Thoracic aorta (tissue), 2 donors: ENCODE measurements at places on chromosomes 6 and 20.

DNA sequence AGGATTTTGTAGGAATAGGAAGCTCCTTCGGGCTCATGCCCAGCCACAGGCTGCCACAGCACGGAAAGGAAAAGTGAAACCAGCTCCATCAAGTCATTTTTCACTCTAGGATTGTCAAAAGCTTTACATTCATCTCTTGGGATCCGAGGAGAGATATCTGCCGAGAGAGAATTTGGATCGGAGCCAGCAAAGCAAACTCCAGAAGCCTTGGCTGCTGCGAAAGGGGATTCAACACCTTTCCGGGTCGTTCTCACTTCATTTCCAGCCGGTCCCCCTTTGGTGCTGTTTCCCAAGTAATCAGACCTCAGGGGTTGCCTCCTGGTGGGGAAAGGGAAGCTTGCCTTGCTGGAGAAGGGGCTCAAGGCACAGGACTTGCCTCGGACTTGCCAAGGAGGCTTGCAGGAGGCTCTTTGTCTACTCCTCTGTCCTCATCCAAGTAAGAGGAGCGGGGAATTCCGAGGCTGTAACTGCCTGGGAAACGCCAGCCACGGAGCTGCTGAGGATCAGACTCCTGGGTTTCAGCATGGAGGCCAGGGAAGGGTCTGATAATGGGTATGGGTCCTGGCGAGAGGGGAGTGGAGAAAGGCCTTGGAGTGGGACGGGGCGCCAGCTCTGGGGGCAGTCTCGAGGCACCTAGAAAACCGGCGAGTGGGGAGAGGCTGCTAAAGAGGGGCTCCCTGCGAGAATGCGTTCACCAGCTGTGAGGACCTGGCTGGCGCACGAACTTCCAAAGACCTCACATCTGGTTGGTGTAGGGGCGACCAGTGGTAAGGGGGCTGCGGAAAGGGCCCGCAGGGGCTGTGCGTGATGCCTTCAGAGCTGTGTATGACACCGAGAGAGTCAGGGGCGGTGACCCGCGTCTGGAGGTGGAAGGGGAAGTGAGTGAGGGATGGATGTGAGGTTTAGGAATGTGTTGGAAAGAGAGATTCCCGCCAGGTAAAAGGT, 702 bp downstream of the ETV7 start:
- no peak for DNase-seq
- H3K27me3 ChIP-seq: no peaks in the 10 kb centered on the region
- no peaks in the 10 kb centered on the region for H3K36me3 ChIP-seq
- peaks cover 9% of the 10 kb centered on the region for H3K4me1 ChIP-seq
- H3K27ac ChIP-seq: peak overlapping the region; percentile 59
- H3K4me3 ChIP-seq: peak overlapping the region; percentile 85

GRCh38 chr6:156786652-156787051, 9.5 kb downstream of the ARID1B start:
- no peak overlapping the region for H3K4me3 ChIP-seq
- peaks cover 82% of the 10 kb centered on the region for H3K4me1 ChIP-seq
- DNase-seq: no peak
- no peaks in the 10 kb centered on the region for H3K36me3 ChIP-seq
- H3K27me3 ChIP-seq: no peaks in the 10 kb centered on the region

DNA sequence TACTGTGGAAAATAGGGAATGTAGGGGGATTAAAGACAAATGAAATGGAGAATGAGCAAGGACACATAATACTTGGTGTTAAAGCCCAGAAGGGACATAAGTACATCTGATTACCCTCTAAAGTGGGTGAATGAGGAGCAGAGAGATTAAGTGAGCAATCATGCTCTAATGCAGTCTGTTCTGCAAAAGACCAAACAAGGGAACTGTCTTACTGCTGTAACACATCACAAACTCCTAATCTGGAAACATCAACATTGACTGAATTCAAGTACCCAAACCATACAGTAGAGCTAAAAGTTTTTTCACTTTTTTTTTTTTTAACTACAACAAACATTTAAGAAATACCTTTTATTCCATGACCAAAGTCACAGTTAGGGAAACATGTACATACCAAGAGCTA, 19.3 kb upstream of the SLC17A4 start:
- H3K36me3 ChIP-seq: no peaks in the 10 kb centered on the region
- DNase-seq: no peak
- H3K4me1 ChIP-seq: peaks cover 14% of the 10 kb centered on the region
- H3K27me3 ChIP-seq: no peaks in the 10 kb centered on the region
- no peak overlapping the region for H3K27ac ChIP-seq
- no peak overlapping the region for H3K4me3 ChIP-seq

DNA sequence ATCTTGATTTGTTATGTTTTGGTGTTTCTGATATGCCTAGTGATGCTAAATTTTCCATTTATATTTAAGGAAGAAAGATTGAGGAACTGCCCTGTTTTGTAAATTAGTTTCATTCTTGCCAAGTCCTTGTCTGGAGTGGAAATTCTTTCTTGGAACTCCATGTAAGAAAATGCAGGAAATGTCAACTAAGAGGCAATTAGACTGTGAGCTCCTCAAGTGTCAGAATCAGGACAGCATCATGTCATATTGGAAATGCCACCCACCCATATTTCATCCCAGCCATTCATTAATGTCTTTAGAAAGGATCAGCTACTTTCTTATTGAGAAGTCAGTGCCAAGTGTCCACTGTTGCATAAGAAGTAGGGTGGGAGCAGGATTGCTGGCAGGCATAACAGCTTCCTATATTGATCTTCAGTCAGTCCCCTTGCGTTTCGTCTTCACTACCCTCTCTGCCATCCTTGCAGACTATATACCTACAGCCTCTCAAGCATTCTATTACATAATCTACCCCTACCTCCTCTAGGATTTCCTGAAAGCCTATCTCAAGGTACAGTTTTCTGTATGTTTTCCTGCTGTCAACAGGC, 42.4 kb downstream of the HAO1 start:
- no peak overlapping the region for H3K27ac ChIP-seq
- H3K4me1 ChIP-seq: no peaks in the 10 kb centered on the region
- H3K27me3 ChIP-seq: no peaks in the 10 kb centered on the region
- DNase-seq: no peak
- H3K36me3 ChIP-seq: no peaks in the 10 kb centered on the region

GRCh38 chr6:3190056-3190455, 32.7 kb upstream of the TUBB2A start:
- no peak for DNase-seq
- no peaks in the 10 kb centered on the region for H3K27me3 ChIP-seq
- H3K36me3 ChIP-seq: no peaks in the 10 kb centered on the region
- H3K4me3 ChIP-seq: no peak overlapping the region

DNA sequence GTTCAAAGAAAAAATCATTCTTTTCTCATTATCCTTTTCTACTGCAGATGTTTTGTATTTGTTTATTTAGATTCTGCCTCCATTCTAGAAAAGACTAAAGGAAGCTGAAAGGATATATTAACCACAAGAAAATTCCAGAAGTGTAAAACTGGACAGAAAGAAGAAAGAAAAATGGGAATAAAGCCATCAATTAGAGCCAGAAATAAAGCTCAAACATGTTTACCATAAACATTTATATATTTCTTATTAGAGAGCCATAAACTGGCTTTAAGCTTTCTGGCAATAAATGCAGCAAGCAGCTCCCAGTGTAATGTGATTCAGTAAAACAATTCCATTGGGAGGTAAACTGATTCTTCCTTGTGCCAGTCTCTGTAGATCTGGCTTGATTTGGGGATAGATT, 244.1 kb downstream of the PTPRK start:
- no peaks in the 10 kb centered on the region for H3K36me3 ChIP-seq
- DNase-seq: no peak
- H3K4me3 ChIP-seq: no peak overlapping the region
- no peak overlapping the region for H3K27ac ChIP-seq
- no peaks in the 10 kb centered on the region for H3K27me3 ChIP-seq

DNA sequence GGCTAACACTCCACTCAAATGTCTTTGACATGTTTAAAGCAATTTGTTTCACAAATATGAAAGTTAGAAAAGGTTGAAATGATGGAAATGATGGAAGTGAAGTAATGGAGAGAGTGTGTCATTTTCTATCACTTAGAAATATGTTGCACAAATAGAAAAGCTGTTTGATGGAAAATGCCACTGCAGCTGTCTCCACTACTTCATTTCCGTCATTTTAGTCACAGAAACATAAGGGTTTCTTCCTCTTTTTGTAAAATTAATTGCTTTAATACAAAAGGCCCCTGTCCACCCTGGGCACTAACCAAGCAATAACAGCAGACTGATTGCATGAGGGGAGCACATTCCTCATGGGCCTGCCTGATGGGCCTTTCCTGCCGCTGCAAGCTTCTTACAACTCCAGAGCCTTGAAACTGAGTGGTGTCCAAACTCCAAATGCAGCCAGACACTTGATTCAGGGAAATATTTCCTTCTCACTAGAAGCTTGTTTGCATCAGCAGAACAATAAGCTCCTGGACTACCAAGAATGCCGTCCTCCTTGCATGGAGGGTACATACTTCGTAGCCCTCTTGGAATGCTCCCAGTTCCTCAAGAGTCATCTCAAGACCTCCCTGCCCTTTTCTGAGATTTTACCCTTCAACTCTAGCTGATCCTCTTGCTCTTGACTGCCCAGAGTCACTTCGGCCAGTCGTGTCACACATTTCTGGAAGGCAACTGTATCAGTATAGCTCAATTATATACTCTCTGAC, 36.1 kb downstream of the F13A1 start:
- no peak overlapping the region for H3K27ac ChIP-seq
- H3K4me1 ChIP-seq: no peaks in the 10 kb centered on the region
- H3K4me3 ChIP-seq: no peak overlapping the region
- no peaks in the 10 kb centered on the region for H3K27me3 ChIP-seq

- H3K27ac ChIP-seq: no peak overlapping the region
- no peaks in the 10 kb centered on the region for H3K4me1 ChIP-seq
- no peaks in the 10 kb centered on the region for H3K36me3 ChIP-seq
- no peaks in the 10 kb centered on the region for H3K27me3 ChIP-seq
- no peak overlapping the region for H3K4me3 ChIP-seq
Measured at GRCh38 chr6:163952005-163952404, 537.5 kb downstream of the QKI start.

DNA sequence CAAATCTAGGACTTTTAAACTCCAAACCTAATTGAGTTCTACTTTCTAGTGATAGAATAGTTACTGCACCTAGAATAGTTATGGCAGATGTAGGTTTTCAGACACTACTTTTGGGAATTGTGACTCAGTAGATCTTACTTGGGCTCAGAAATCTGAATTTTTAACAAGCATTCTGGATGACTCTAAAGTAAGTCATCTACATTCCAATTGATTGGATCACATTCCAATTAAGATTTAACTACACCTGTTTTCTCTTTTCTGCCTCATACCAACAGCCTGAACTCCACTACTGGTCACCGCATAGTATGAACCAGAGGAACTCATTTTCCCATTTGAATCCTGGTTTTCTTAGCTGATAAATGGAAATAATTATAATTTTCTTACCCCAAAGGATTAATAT, 49.5 kb upstream of the TFAP2D start:
- no peak overlapping the region for H3K27ac ChIP-seq
- H3K4me3 ChIP-seq: no peak overlapping the region
- H3K4me1 ChIP-seq: no peaks in the 10 kb centered on the region
- no peak for DNase-seq

- H3K27ac ChIP-seq: no peak overlapping the region
- no peak overlapping the region for H3K4me3 ChIP-seq
- no peaks in the 10 kb centered on the region for H3K4me1 ChIP-seq
- H3K36me3 ChIP-seq: no peaks in the 10 kb centered on the region
Measured at GRCh38 chr6:86856937-86857563, 80.3 kb upstream of the HTR1E start.

GRCh38 chr6:7087066-7087465, 20.7 kb upstream of the RREB1 start:
- peaks cover 6% of the 10 kb centered on the region for H3K4me1 ChIP-seq
- H3K27ac ChIP-seq: no peak overlapping the region
- DNase-seq: no peak
- H3K4me3 ChIP-seq: peak overlapping the region; percentile 44

DNA sequence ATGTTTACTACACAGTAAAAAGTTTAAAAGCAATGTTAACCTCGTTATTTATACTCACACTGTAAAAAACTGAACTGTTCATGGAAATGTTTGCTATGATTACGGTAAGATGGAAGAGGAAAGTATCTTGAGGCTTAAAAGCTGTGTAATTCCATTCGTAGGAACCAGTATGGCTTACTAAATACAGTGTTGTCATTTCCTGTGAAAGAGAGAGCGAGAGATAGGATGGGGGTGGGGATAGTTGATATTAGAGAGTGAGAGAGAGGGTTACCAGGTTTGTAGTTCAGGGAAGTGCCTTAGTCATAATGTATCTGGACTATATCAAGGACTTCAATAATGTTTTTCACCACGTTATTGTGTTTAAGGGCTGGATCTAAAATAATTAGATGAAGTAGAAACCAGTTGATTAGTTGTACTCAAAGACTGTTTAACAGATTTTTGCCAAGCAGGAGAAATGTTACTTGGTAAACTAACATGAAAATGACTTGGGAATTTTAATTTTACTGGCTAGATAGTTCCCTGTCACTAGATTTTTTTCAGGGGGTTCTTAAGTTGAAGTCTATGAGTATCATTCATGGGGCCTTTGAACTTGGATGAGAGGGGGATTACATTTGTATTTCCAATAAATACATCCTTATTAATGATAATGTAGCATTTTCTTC, 30.4 kb downstream of the AFDN start:
- peaks cover 9% of the 10 kb centered on the region for H3K4me1 ChIP-seq
- no peak overlapping the region for H3K27ac ChIP-seq
- H3K27me3 ChIP-seq: no peaks in the 10 kb centered on the region
- no peaks in the 10 kb centered on the region for H3K36me3 ChIP-seq
- DNase-seq: no peak

- no peak overlapping the region for H3K27ac ChIP-seq
- H3K27me3 ChIP-seq: no peaks in the 10 kb centered on the region
- no peaks in the 10 kb centered on the region for H3K36me3 ChIP-seq
- no peak overlapping the region for H3K4me3 ChIP-seq
- no peak for DNase-seq
Measured at GRCh38 chr6:105458551-105458950, 55.7 kb upstream of the PREP start.

DNA sequence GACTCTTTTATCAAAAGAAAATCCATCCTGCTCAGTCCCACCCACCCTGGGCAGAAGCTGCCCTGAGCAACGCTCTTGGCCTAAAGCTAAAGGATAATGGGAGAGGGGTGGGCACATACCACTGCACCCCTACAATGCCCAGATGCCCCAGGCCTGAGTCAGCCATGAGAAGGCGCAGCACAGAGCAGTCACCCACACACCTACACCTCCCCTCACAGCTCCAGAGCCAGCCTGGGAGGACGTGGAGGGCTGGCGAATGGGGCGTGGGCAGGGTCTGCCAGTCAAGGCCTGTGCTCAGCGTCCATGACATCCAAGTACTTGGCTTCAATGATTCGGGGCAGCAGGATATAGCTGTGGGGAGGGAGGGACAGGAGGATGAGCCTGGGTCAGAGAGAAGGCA, 11.5 kb downstream of the SLC4A11 start:
- no peak overlapping the region for H3K27ac ChIP-seq
- no peak overlapping the region for H3K4me3 ChIP-seq
- no peaks in the 10 kb centered on the region for H3K4me1 ChIP-seq
- peaks cover 5% of the 10 kb centered on the region for H3K36me3 ChIP-seq

DNA sequence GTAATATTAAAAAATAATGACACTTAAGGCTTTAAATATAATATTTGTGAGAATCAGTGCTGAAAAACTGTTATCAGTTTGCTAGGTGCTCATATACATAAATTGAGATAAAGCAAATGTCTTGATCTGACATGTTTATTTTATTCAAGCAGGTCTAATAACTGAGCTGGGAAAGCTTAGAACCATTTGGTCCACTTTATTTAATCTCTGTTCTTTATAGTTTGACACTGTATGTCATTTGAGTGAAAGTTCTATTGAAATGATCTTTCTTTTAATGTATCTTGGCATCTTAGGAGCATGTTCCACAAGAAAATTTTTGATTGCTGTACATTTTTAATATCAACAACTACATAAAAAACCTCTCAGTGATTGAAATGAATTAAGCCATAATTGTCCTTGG, 772.0 kb upstream of the NRSN1 start:
- no peak overlapping the region for H3K27ac ChIP-seq
- H3K27me3 ChIP-seq: no peaks in the 10 kb centered on the region
- H3K4me3 ChIP-seq: no peak overlapping the region
- no peaks in the 10 kb centered on the region for H3K36me3 ChIP-seq
- no peak for DNase-seq
